ENCODE measurements at places on chromosomes 11 and 22.

DNA sequence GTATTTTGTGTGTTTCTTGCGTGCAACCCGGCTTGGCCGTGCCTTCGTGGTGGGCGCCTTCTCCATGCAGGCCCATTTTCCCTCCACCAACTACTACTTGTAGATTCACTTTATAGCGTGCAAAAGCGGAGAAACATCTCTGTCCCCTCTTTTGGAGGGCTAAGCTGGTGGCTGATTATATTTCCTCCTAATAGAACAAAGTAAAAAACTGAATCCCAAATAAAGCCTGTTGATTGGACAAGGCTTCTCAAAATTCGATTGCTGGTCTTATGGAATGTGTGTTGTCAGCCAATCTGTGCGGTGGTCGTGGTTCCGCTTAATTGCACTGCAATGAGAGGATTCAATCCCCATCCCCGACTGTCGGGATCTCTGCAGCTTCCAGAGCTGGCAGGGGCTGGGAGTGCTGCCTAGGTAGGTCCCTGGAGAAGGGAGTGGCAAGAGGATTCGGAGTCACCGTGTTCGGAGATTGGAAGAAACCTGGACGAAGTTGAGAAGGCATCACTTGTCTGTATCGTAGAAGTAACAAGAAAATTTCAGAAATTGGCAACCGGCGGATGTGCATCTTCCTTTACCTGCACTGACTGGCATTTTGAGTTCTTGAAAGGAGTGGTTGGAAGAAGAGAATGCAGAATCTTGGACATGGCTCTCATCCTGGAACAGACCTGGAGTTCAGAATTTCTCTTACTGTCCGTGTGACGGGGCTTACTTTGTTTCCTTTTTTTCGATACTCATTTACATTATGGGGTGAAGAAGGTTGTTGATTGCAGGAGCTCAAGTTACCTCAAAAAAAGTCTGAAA, 1.1 kb downstream of the HMGXB4 start:
- DNase-seq: peak; percentile 20

- no peak for DNase-seq
Observed at GRCh38 chr11:72079819-72080325, 470 bp downstream of the NUMA1 start.

- DNase-seq: peak; percentile 78
Observed at GRCh38 chr22:27435844-27436576, 365.5 kb downstream of the MN1 start.

GRCh38 chr22:37918580-37919270, 12.6 kb downstream of the MICALL1 start:
- no peak for DNase-seq

DNA sequence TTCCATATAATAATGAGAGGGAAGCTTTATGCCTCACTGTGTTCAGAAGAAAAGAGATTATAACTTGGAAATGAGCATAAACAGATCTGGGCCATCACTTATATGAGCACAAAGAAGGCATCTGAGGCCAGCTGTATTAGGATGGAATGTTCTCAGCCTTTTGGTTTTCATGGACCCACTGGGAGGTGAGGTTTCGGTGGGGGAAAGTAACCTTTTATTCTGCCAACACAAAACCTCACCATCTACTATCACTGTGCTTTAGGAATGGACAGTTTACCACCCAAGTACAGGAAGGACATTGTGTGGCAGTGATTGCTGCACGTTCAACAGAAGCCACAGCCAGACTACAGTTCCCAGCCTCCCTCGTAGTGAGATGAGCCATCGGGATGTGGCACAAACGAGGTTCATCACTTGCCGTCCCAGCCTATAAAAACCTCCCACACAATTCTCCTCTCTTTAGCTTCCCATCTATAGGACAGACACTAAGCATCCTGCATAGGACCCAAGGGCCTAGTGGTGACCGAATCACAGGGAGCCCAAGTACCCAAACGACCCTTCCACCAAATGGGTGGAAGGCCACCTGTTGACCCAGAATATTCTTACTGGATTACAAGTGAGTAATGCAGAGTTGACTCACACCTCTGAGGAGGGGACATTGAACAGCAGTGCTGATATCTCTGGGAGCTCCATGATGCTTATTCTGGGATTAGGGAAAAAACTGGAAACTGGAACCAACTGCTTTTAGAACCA, 121.5 kb upstream of the RAG2 start:
- DNase-seq: no peak

GRCh38 chr22:44130076-44130711, 50.5 kb upstream of the PARVG start:
- DNase-seq: no peak

GRCh38 chr22:43946384-43946667, 8.9 kb upstream of the SAMM50 start:
- DNase-seq: no peak

GRCh38 chr22:31912407-31912743, 32.0 kb upstream of the YWHAH start:
- peak; percentile 30 for DNase-seq

DNA sequence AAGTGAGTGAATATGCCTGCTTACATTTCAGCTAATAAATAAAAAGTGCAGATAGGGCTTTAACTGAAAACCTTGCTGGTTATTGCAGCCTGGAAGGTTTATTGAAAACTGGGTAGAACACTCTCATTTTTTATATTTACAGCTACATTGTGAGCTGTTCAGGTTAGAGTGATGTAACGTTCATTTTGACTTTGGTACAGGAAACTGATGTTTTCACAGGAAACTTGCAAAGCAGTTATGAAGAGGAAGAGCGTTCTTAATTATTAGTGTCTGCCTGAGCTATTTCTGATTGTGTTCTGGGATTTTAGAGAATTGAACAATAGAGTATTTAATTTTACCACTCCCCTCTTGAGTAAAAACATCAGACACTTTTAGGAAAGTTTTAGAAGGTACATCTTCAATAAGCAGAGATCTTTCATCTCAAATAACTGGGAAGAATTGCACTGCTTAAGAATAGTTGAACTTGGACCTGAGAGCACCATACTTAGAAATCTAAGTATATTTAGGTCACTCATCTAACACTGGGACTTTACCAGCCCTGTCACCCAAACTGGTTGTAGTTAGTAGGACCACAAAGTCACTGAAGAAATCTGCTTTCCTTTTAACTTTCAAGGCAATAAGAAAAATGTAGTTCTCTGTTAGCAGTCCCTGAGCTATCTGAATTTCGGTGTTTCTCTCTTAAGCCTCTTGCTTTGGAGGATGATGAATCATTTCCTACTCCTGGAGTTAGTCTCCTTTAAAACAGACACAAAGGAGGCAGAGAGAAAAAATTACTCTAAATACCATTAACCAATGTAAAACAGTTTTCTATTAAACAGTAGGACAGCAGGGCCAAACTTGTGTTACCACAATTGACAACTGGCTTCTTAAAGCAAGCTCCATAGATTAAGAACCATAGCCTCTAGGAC, 128.6 kb upstream of the DDI1 start:
- DNase-seq: peak; percentile 43

DNA sequence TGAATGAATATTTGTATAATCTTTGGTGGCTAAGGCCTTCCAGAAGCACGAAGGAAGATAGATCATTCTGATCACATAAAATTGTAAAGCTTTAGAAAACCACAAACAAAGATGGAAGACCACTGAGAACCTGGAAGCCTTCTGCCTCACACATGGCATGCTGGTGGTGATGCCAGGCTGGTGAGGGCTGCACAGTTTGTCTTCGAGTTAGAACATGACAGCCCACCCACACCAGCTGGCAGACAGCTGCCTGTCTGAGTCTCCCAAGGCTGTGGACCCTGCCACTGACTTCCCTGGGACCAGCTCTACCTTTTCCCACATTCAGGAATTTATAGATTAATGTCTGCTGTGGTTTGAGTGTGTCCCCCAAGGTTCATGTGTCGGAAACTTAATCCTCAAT, 48.8 kb upstream of the B3GAT1 start:
- no peak for DNase-seq

- DNase-seq: peak; percentile 95
Observed at GRCh38 chr22:44975427-44976262, 34.2 kb downstream of the PHF21B start.
